ENCODE measurements at places on chromosomes 12 and 14.

DNA sequence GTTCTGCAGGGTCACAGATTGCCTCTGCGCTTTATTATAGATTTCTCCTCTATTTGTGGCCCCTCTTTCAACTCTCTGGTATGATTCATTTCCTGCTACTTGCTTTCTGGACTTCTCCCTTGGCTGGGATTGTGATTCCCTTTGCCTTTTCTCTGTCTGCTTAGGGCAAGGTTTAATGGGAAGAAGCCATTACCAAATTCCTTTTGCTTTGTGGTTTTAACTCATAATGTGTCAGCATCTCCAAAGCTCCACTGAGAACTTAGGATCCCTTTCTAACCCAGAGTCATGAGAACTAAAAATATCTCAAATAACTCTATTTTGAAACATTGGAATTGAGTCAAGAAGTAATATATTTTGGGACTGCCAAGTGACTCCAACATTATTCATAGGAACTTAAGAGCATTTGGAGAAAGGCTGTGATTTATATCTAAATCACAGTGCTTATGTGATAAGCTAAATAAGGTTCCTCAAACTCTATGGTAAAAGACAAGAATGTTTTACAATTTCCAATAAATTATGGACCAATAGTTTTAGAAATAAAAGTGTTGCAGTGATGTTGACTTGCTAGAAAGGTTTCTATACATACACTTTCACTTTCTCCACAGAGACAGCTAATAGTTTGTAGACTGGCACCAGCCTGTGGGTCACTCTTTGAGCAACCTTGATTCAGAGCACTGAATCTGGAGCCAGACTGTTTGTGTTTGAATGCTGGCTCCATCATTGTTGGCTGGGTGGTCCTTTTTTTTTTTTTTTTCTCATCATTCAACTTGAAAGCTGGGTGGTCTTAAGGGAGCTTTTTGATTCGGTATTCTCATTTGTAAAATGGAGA, 93.9 kb downstream of the DACT1 start:
- no peak for DNase-seq

GRCh38 chr14:81110186-81110585, 110.6 kb downstream of the GTF2A1 start:
- DNase-seq: no peak

DNA sequence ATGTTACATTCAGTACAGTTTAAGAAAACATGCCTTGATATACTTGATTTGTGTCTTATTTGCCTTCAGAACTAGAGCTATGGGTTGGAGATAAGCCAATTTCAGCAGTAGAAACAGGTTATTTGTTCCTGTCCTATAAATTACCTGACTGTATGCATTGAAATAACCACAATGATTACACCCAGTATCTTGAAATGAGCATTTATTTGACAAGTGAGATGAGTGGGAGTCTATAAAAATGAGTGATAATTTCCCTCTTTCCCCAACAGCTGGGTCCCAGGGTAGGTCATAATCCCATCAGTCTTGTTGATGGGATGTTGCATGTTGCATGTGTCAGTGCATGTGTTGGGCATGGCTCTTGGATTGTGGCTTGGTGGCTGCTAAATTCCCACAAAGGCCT, 3.7 kb downstream of the TAS2R42 start:
- DNase-seq: no peak

DNA sequence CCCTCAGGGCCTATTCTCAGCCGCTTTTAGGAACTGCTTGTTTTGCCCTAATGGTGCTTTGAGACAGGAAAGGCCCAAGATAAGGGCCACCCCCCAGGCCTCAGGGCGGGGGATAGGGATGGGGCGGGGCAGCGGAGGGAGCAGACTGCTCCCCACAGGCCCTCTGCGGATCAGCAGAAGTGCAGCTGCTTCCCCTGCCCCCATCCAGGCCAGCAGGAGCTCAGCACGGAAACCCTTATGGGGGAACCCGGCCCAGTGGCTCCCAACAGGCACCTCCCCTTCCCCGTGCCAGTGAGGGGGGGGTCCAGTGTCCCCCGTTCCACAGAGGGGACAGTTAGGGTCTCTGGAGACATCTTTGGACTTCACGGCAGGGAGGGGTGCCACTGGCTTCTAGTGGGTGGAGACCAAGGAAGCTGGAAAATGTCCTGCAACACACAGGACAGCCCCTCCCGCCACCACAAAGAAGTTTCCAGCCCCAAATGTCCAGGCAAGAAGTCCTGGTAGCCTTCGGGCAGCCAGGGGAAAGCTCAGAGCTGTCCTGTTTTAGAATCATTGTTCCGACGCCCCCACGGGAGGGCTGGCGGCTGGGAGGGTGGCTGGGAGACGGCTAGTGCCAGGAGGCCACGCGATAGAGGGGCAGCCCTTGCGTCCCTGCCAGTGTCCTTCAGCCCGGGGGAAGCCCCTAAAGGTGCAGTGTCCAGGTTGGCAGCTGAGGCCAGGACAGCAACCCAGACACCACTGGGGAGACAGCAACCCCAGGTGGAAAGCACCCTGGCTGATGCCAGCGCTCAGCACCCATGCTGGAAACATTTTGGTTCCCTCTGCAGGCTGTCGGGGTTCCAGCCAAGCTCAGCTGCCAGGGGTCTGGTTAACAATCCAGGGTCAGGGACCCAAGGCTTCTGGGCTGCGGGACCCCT, 10.4 kb upstream of the GPR132 start:
- peak; percentile 63 for DNase-seq

Data from activated CD4-positive, alpha-beta T cell treated with anti-CD3 and anti-CD28 coated beads for 48 hours (primary cell).